ENCODE measurements at places on chromosomes 16 and 17.
A peak's percentile ranks its signal among the peaks of the same experiment; 100 is the strongest.

GRCh38 chr17:47957591-47958490 is at the start of gene PRR15L:
Gene PRR15L, minus strand, starts transcription at chr17:47957883. Its CDS starts 4,649 bp downstream, at chr17:47953234.
- DNase-seq: no peak

DNA sequence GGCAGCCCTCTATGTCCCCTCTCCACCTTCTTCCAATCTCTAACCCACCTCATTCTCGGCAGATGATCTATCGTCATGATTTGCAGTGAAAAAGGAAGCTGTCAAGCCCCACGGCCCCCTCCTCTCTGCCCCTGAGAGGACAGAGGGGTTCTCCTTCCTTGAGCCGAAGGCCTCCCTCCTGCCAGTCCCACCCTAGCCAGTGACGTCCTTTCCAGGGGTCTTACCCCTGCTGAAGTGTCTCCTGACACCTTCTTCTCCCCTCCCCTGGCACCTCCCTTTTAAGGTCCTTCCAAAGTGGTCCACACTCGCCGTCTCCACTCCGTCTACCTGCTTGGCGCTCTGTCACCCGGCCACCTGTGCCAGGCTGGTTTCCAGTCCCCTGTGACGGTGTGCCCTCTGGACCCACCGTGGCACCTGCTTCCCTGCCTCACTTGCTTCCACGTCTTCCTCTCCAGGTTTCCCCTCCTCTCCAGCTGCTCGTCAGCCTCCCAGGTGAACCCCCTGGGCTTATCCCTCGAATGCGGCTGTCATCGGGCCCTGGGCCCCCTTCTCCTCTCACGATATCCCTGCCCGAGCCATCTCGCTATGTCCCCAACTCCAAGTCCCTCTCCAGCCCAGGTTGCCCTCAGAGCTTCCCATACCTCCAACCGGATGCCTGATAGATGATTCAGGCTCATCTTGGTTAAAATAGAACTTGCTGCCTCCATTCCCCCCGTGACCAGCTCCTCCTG is 5.7 kb downstream of the CCDC102A start:
- DNase-seq: peak; percentile 43

- DNase-seq: no peak
Observed at GRCh38 chr17:65918500-65918899, 273.4 kb downstream of the CEP112 start.

- DNase-seq: no peak
Observed at GRCh38 chr16:71255721-71256120, 25.2 kb upstream of the HYDIN start.

GRCh38 chr17:17822189-17822588 is 14.6 kb downstream of the SREBF1 start:
- no peak for DNase-seq

- DNase-seq: no peak
Observed at GRCh38 chr17:9071016-9071415, 49.7 kb downstream of the NTN1 start.

DNA sequence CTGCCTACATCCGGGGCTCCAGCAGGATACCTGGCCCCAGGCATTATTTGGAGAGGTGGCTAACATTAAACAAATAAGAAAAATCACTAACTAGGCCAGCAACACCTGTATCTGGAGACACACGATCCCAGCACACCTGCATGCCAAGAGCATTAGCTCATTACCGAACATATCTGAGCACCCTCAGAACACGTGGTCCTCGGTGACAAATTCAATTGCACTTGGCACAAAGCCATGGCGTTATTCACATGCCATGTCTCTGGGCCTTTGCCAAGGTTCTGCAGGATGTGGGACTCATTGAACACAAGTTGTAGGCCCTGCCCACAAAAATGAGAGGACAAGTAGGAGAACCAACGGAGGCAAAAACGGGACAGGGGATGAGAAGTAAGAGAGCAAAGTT is 552.3 kb downstream of the TOX3 start:
- no peak for DNase-seq

- no peak for DNase-seq
Observed at GRCh38 chr16:27080895-27081294, 14.2 kb downstream of the C16orf82 start.

DNA sequence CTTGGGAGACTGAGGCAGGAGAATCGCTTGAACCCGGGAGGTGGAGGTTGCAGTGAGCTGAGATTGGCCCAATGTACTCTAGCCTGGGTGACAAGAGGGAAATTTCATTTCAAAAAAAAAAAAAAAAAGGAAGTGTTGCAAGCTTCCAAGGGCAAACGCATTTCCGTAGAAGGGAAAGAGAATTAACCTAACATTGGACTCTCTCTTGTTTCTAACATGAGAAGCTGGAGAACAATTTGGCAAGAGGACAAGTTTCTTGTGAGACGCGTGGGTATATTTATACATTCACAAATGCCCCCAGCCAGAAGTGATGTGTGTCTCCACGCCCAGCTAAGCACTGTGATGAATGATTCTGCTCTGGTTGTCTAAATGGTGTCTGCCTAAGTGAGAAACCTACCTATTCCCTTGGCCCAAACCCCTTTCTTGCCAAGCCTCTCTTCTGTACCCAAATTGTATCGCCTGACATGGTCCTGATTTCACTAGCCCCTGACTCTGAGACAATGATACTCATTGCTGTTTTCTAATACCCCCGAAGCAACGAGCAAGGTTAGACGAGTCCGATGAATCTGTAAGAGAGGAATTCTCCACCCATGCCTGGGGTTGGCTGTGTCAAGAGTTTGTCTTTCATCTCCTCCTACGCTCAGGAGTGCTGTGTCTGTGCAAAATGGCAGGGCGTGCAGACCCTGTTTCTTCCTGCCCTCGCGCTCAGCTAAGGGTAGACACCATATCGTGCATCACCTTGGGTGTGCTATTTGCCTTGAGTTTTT is 14.2 kb upstream of the ST6GALNAC2 start:
- DNase-seq: peak; percentile 95

DNA sequence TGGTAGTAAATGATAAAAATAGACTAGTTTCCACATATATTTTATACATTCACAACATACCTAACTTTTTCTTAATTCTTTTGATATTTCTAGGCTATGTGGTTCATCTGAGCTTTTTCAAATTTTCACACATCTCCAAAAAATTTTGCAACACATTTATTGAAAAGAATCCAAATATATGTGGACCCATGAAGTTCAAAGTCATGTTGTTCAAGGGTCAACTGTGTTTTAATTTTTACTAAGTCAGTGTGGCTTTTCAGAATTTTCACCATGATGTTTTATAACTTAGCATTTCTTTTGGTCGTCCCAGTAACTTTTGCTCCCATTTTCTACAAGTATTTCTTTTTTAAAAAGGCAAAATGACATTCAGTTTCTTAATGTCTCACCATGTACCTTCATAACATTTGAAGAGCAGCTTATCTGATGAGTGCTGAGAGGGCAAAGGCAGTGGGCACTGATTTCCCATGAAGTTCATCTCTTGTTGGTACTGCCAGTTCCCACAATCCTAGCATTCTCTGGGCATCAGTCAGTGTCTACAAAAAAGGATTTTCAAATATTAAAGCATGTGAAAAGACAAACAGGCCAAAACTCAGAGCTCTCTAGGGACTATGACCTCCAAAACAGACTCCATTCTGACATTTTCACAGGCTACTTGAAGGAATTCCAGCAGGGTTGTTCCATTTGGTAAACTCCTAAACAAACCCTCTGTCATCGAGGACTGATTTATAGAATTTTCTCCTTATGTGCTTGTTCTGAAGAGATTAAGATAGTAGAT is 80.3 kb downstream of the MRTFB start:
- DNase-seq: no peak

DNA sequence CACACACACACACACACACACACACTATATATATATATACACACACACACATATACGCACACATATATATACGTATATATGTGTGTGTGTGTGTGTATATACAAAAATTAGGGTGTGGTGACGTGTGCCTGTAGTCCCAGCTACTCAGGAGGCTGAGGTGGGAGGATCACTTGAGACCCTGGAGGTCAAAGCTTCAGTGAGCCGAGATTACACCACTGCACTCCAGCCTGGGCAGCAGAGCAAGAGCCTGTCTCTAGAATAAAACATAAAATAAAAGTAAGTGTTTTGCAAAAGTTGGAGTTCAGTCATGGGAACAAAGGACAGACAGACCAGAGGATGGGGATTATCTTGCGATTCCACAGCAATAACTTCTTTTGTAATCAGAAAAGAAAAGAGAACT is 10.8 kb downstream of the NUPR1 start:
- no peak for DNase-seq

DNA sequence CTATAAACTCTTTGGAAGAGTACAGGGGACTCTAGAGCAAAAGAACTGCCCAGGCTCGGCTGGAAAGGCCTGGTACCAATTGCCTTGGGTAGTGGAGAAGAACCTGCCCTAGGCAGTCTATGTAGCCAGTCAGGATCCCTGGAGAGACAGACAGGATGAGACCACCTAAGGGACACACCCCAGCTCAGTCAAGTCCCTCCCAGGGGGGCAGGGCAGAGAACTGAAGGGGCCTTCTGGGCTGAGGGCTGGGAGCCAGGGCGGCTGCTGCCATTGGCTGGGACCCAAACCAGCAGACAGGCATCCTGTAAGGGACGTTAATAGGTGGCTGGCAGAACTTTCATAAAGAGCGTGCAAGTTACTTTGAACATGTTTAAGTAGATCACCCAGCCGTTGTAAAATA is 12.8 kb upstream of the SLC38A8 start:
- DNase-seq: no peak

- no peak for DNase-seq
Observed at GRCh38 chr16:53789137-53789536, 85.2 kb downstream of the FTO start.

- DNase-seq: no peak
Observed at GRCh38 chr17:33335491-33336173, 42.5 kb upstream of the ASIC2 start.

GRCh38 chr16:67236563-67237395 is 9.8 kb downstream of the TMEM208 start:
- DNase-seq: peak; percentile 74

DNA sequence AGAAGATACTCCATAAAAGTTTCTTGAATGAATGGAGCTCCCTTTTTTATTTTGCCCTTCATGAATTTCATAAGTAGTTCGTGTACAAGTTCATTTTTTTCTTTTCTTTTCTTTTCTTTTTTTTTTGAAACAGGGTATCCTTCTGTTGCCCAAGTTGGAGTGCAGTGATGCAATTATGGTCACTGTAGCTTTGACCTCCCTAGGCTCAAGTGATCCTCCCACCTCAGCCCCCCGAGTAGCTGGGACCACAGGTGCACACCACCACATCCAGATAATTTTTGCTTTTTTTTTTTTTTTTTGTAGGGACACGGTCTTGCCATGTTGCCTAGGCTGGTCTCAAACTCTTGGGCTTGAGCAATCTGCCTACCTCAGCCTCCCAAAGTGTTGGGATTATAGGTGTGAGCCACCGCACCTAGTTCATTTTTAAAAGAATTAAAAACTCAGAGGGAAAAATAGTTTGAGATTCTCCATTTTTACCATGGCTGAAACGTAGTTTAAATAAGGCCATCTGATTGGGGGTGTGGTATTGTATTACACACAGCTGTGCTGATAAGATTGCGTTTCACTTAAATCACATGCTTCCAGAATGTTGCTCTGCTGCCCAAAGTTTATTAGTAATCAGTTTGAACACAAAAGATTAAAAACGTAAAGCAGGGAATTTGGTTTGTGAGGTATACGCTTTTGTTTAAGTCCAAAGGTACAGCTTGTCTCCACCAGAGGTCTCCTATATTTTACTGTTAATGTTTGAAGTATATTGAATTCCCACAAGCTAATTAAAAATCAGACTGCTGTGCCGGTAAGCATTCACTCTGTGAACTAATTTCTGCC is 154.1 kb downstream of the SOCS1 start:
- DNase-seq: no peak

GRCh38 chr17:80704894-80705293 is 160.3 kb downstream of the RPTOR start:
- DNase-seq: no peak

DNA sequence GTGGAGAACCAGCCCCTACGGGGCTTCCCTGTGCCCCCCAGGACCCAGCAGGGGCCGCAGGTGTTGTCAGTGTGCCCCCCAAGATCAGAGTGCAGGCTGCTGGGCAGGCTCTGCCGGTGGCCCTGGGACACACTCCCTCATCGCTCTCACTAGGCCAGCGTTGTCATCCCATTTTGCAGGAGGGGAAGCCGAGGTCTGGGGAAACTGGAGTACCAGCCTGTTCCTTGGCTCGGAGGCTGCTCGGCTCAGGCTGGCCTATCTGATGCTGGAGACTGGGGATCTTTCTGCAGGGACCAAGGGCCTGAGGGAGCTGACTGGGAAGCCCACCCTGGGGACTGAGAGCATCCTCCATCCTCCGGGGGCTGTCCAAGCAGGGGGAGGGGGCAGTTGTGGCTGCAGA is 74.2 kb upstream of the CBX4 start:
- DNase-seq: no peak

- no peak for DNase-seq
Observed at GRCh38 chr16:68377221-68377620, 66.4 kb downstream of the PRMT7 start.

All from suppressor macrophage treated with lipopolysaccharide for 1 hour (primary cell).